ENCODE measurements at places on chromosomes 2 and 18. TPM values are rescaled to one million over a fixed set of nuclear protein-coding genes. Genes with fewer than 3 reads are reported as not detected.

ANO7 gene
- total RNA-seq = 2.1 TPM

MBP gene
- 3.9 TPM for total RNA-seq

VWC2L gene
- total RNA-seq = 0.73 TPM

COL6A3 gene
- 0.32 TPM for total RNA-seq

EHD3 gene
- total RNA-seq = 7.3 TPM

C18orf54 gene
- 3.8 TPM for total RNA-seq

FEV gene
- total RNA-seq = 0.41 TPM

DNA sequence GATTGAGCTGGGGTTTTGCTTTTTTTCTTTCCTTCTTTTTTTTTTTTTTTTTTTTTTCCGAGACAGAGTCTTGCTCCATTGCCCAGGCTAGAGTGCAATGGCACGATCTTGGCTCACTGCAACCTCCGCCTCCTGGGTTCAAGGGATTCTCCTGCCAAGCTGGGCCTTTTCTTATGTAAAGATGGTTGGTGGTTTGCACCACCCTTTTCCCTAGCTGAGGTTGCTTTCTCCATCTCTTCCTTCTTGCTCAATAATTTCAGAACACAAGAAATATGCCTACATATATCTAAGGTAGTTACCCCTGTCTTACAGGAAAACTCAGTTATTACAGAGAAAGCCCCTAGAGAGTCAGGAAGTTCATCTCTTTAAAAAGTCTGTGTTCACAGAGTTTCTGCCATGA is 7.0 kb downstream of the TTC39C start:
- no peak for ATAC-seq

DNA sequence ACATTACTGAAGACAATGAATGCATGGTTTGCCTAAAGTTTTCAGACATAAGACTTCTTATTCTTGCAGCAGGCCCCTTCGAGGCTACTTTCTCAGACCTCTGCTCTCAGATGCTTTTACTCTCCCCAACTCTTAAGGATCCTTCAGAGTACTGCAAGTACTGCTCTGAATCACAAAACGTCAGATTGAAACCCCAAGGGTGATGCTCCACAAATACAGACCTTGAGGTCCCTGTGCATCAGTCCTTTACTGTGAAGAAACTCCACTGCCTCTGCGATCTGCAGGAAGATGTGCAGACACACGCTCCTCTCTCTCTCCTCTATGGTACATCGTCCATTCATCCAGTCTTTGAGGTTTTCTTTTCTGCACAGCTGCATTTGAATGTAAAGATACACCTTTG is 52.8 kb downstream of the EIF2AK3 start:
- no peak for ATAC-seq

DNA sequence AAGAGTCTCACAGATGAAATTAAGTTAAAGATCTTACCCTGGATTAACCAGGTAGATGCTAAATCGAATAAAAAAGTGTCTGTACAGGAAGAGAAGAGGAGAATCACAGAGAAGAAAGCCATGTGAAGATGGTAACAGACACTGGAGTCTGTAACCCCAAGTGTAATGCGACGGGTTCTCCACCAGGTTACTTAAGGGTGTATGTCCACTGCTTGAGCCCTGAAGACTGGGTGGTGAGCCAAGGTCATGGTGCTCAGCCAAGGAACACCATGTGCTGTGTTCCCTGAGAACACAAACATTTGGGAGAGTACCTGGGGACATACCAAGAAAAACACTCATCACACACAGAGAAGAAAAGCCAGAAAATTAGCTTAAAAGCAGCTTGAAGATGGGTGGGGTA is 8.2 kb upstream of the ACADL start:
- ATAC-seq = no peak

DNA sequence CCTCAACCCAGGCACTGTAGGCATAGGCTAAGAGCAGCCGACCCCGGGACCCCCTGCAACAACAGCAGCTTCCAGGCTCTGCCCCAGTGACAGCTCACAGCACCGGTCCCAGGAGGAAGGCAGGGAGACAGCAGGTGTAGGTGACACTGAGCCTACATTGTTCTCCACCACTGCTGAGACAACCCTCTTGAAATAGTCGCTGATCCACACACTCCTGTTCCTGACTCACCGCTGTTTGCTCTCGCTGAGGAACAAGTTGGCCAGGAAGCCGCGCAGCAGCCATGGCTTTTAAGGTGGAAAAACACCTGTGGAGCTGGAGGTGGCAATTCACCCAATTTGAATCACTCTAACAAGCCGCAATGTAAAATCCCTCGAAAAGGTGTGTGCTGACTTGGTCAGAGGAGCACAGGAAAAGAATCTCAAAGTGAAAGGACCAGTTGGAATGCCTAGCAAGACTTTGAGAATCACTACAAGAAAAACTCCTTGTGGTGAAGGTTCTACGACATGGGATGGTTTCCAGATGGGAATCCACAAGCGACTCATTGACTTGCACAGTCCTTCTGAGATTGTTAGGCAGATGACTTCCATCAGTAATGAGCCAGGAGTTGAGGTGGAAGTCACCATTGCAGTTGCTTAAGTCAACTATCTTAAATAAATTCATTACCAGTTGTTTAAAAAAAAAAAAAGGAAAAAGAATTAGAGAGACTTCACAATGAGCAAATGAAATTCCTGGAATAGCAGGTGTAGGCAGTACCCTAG is 167.5 kb downstream of the ARL4C start:
- no peak for ATAC-seq

DNA sequence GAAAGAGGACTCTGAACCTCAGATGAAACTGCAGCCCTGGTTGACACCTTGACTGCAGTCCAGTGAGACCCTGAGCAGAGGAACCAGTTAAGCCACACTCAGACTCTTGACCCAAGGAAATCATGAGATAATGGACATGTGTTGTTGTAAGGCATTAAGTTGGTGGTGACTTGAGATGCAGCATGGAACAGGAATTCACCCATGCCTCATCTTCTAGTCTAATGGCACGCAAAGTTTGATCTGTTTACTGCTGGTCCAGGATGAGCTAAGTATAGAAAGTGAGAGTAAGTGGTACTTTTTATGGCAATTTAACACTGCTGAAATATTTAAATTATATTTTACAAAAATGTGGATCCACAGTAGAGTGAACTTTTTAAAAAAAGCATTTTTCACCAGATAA is 51.3 kb upstream of the LTBP1 start:
- ATAC-seq = no peak

- no peak for ATAC-seq
Observed at GRCh38 chr2:113075030-113075429, 7.3 kb downstream of the IL1F10 start.

DNA sequence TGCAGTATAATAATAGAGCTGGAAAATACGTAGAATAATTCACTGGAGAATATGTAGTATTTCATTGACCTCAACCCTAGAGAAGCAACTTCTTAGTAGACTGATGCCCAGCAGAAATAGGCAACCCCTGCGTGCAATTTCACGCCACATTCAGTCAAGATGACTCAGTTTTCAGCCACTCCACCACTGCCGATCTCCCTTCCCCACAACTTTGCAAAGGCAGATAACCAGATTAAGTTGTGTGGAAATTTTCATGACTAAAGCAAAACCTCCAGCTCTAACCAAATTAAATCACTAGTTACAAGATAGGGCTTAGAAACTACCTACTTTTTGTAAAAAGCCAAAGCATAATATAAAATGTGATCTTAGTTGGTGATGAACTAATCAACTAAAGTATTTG is 63.3 kb upstream of the STK17B start:
- ATAC-seq = no peak

DNA sequence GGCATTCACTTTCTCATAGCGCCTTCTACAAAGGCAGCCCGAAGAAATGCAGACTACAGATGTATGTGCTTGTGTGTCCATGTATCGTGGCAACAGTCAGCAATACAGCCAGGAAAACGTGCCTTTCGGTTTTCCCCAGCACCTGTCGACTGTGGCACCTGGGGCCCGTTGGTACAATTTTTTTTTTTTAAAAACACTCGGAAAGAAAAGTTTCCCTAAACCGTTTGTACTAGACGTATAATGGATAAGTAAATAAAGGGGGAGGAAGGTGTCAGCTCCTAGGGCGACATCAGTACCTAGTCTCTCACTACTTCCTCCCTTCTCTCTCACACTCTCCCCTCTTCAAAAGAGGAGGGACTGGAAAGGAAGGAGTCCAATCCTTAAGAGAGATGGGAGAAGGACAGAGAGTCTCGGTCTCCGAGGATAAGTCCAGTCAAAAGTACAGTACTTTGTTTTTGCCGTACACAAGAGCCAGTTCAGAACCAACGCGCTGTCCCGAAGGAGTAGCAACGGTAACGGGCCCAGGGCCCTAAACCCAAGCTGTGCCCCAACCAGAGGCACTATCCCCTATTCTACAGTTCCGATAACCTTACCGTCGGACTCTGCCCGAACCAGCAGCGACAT is 759 bp downstream of the PPP4R3B start:
- ATAC-seq = no peak

- ATAC-seq = no peak
Observed at GRCh38 chr2:213220967-213221603, 63.2 kb upstream of the SPAG16 start.

DNA sequence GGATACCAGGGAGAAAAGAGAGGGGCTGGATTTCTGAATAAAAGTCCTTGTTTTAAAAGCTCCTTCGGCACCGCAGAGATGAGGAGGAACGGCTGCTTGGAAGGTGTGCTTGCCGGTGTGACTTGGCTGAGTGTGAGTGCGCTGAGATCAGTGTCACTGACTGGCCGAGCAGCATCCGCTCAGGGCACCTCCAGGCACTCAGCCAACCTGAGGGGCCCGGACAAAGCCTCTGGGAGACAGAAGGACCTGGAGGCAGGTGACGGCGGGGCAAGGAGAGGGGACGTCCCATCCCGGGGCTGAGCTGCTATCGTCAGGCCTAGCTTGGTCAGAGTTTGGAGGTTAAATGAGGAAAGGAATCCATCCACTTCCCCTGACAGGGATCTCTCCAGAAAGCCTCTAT is 16.8 kb upstream of the ALLC start:
- no peak for ATAC-seq

GRCh38 chr2:98759338-98759737 is 28.4 kb upstream of the MGAT4A start:
- no peak for ATAC-seq

GRCh38 chr18:50460062-50460461 is 85.2 kb downstream of the SKA1 start:
- no peak for ATAC-seq

GRCh38 chr2:123696799-123697410 is 328.2 kb upstream of the CNTNAP5 start:
- ATAC-seq = no peak

- ATAC-seq = no peak
Observed at GRCh38 chr2:3199627-3200345, 177.8 kb downstream of the EIPR1 start.
